ENCODE measurements at places on chromosomes 4 and X. TPM values are rescaled to one million over a fixed set of nuclear protein-coding genes. Genes with fewer than 3 reads are reported as not detected.

GRCh38 chr4:145423017-145423708 is 58.5 kb upstream of the SMAD1 start:
- no peak for DNase-seq

DNA sequence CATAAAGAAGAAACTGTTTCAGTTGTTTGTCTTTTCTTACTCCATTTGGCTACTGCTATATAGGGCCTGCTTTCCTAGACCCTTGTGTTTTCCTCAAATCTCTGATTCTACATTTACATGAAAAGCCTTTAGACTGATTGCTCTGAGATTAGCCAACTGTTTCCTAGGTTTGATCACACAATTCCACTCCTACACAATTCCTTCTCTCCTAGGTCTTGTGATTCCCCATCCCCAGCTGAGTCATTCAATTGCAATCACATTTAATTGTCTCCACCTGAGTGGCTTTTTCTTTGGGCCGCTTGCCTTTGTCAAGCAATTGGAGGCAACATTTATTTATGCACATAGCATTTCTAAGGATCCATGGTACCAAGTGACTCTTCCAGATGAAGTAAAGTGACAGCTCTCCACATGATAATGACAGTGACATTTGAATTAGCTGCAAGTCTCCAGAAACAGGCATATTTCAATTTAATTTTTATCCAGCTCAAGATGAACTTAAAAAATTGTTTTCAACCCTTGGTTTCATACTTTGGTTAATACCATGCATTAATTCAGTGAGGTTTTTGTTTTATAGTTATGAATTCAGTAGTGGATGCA is 35.8 kb downstream of the ATXN3L start:
- peak; percentile 78 for DNase-seq

SUPT20HL1 gene
- not detected for total RNA-seq

HPGDS gene
- total RNA-seq, result not detected

GRCh38 chrX:40244980-40245379 is 147.2 kb upstream of the BCOR start:
- DNase-seq, result peak; percentile 14

- DNase-seq, result no peak
Observed at GRCh38 chr4:102478186-102478585, 23.0 kb upstream of the NFKB1 start.

DNA sequence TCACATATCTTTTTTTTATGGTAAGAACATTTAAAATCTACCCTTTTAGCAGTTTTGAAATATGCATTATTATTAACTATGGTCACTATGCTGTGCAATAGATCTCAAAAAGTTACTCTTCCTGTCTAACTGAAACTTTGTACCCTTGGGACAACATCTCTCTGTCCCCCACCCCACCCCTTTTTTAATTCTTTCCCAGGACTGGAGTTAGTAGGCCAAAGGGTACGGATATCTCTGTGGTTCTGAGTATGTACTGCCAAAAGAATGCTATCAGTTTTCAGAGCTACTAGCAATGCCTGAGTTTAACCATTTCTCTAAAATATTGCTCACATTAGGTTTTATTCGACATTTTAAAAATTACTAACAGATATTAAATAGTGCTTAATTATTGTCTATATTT is 4.7 kb upstream of the FAM241A start:
- no peak for DNase-seq

TEX13B gene
- total RNA-seq, result not detected

TRIM75 gene
- total RNA-seq, result not detected

DNA sequence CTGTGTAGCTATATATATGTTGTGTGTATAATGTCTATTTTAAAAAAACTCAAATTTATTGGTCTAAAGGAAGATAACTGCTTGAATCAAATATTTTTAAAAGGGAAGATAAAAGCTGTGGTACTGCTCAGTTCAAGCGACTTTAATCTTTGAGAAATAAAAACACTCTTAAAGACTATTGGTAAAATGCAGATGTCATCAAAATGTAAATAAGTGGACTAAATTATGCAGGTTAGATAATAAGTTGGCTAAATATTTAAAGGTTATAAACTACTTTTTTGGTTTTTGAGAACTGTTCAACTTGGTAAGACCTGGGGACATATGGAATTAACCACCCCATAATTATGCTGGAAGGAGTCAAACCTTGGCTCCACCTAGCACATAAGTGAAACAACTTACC is 144.7 kb upstream of the ITM2A start:
- no peak for DNase-seq

WAS gene
- total RNA-seq, result not detected

DNA sequence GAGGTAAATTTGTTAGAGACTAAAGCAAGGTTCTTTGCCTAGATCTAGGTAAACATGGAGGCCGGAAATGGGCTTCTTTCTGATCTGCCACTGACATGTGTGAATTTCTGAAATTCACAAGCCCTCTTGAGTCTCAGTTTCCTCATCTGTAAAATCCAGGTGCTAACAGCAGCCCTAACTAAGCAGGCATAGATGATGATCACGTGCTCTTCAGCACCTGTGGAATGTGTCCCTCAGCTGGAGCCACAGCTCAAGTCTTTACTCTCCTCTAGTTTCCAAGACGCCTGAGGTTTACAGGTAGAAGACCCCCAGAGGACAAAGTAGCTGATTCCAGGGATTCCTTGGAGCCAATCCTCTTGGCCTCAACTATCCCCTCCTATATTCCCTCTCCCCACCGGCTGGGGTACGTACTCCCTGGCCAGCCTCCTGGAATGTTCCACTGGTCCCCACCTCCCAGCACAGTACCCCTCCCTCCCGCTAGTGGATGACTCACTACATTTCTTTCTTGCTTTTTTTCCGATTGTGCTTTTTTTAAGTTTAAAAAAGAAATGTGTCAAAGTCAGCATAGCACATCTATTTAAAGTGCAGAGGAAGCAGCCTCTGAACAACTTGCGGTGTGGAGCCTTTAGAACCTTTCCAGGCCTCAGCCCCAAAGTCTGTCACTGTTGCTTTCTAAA is 98.4 kb downstream of the PHKA2 start:
- peak; percentile 7 for DNase-seq

REELD1 gene
- not detected for total RNA-seq

DNA sequence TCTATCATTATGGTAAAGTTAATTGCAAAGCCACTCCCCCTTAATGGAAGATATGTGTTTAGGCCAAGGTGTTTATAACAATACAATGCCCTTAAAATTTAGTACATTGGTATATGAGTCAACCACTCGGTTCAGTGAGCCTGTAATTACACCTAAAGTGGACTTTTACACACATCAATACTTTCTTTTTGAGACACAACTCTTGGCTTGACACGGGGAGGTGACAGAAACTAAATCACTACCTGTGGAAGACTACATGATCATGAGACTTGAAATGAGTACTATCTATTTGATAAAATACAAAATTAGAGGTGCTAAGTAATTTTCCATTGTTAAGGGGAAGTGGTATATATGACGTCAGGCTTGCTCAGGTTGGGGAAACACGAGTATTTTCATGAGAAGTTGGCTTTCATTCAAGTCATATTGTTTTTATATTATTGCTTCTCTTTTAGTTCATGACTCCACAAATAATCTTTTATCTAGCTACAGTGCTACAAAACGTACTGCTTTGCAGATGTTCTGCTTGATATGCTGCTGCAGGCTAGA is 918.3 kb downstream of the ARAP2 start:
- DNase-seq, result no peak

GRCh38 chrX:150465881-150466775 is 102.3 kb upstream of the MTM1 start:
- DNase-seq, result no peak

NAP1L5 gene
- 3.9 TPM for total RNA-seq

ERCC6L gene
- 5.4 TPM for total RNA-seq

GRCh38 chrX:40150503-40150902 is 52.7 kb upstream of the BCOR start:
- DNase-seq, result no peak

DNA sequence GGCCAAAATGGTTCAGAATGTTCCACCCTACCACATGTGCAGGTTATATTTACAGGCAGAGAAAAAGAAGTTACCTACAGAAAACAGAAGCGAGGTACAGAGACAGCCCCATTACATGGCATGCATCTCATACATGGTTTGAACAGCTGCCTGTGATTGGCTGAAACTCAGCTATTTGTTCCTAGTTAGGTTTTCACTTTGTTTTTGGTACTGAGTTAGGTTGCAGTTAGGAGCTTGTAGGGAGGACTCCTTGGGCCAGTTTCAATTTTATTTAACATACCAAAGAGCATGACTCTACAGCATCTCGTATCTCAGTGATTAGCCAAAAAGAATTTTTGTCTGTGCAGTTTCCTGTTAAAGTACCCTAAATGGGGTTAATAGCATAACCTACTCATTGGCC is 392.0 kb downstream of the MAPK10 start:
- DNase-seq, result peak; percentile 37

DNA sequence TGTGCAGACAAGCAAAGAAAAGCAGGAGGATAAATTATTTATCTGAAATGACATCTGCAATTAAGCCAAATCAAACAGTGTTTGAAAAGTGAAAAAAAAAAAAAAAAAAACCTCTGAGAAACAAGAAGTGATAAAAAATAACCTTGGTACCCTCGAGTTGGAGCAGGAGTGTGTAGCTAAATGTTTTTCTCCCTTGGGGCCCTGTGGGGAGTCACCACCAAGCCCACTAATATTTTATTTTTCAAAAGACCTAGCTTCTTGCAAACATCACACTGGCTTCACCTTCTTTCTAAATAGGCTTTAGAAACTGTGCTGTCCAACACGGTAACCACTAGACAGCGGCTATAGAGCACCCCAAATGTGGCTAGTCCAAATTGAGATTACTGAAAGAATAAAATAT is 47.7 kb downstream of the SNX25 start:
- no peak for DNase-seq

DNA sequence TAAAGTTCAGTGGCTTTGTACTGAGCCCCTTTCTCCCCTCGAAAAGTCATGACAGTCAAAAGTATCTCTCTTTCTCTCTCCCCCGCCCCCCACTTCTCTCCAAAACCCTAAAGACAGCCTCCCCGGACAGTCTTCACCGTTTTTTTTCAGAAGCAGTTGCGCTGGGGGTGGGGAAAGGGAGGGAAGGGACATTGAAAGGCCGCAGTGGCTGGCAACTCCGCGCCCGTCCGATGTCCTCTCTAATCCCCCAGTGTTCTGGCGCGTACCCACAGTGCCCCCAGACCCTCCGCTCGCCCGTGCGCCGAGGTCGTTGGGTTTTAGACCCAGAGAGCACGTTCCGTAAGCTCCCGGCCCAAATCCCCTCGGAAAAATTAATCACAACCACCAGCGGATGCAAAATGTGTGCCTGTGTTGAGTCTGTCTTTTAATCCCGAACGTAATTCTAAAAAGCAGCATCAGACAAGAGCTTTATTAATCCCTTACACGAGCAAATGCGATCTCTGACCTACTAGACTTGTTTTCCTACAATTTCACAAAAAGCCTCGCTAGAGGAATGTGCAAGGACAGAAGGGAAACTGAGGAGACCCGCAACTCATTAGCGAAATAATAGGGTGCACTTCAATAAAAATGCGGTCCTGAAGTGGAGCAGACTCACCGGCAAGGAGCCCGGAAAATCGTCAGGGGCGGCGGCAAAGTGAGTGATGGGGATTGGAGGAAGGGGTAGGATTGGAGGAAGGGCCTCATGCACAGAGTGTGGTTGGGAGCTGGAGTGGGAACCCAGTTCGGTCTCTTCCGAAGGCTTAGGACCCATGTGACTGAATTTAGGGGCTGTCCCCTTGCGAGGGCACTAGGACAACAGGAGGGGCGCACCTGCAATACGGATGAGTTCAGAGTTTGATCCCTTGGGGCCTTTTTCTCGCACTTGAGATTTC is 12.2 kb upstream of the PRDM8 start:
- no peak for DNase-seq

GATA1 gene
- not detected for total RNA-seq

- DNase-seq, result no peak
Observed at GRCh38 chrX:96924581-96924980, 40.9 kb downstream of the RPA4 start.

DNA sequence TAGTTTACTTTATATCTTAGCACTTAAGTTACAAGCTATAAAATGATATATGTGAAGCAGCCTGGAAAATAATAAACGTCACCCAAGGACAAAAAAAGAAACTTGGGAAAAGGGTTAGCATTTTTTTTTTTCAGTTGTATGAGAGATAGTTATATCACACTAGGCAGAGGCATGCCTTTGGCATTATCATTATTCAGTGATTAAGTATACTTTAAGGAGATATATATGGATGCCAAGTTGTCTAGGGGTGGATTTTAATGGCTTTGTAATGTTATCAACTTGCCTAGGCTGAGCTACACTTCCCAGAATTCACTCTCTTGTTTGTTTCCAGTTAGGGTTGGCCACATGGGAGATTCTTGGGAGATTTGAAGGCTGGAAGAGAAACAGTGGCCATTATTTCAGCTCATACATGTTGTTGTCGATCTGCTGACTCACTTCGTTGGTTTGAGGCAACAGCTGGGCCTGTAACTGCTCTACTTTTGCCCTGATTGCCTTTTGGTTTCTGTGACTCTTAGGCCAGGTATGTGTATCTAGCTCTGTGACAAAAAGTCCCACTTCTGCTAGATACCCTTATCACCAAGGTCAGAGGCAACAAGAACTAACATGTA is 11.5 kb upstream of the SRPX start:
- DNase-seq, result peak; percentile 68

DNA sequence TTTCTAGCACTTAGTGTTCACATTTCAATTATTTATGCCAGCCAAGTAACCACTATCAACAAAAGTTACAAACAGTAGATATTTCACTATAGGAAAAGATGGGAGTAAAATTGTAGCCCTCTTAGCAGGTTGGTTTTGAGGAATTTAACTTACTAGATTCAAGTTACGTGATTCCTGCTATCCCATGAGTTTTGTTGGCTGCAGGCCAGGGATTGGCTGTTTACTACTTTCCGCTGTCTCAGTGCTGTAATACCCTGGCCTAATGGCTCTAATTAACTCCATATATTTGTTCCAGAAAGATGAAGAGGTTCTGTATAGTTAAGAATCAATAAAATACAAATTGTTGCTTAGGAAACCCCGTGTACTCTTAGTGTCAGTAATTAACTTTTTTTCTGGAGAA is 55.5 kb upstream of the MAGED1 start:
- DNase-seq, result peak; percentile 52

ADH1C gene
- total RNA-seq, result not detected

Data from IMR-90 (cell line).